ENCODE measurements at places on chromosomes 7 and 10. TPM values are rescaled to one million over a fixed set of nuclear protein-coding genes. Genes with fewer than 3 reads are reported as not detected.
A peak's percentile ranks its signal among the peaks of the same experiment; 100 is the strongest.

DNA sequence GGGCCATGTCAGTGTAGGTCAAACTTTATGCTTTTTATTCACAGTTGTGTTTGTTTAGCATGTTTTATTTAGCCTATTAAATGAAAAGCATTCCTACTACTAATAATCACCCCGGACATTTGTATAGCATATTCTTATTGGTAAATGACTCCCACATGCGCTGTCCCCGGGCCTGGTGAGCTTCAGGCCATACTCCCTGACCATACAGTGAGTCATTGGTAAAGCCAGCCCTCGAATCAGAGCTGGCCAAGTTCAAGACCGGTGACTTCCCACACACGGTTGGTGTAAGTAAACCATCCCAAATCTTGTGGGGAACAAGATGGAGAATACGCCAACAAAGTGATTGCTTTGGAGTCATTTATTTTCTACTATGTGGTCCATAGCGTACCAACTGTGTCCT, 238.7 kb upstream of the TCF7L2 start:
- H3K27me3 ChIP-seq: no peaks in the 10 kb centered on the region
- H3K27ac ChIP-seq: no peak overlapping the region
- no peak for DNase-seq
- H3K36me3 ChIP-seq: peaks cover 8% of the 10 kb centered on the region
- peaks cover 4% of the 10 kb centered on the region for H3K4me1 ChIP-seq
- H3K4me3 ChIP-seq: no peak overlapping the region

DNA sequence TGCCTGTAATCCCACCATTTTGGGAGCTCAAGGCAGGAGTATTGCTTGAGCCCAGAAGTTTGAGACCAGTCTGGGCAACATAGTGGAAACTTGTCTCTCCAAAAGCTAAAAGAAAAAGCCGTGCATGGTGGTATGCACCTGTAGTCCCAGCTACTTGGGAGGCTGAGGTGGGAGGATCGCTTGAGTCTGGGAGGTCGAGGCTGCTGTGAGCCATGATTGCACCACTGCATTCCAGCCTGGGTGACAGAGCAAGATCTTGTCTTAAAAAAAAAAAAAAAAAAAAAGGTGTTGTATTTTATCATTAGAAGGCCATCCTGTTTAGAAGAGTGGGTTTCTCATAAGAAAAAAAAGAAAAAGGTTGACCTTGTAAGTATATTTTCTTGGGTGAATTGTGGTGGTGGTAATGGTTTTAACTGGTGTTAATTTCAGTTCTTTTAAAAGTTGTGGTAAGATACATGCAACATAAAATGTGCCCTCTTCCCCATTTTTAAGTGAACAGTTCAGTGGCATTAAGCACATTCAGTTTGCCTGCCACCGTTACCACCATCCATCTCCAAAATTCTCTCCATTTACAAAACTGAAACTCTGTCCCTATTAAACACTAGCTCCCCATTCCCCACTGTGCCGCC, 34.7 kb downstream of the GRIFIN start:
- DNase-seq: no peak
- no peak overlapping the region for H3K4me3 ChIP-seq
- H3K27me3 ChIP-seq: no peaks in the 10 kb centered on the region
- H3K27ac ChIP-seq: no peak overlapping the region

Gene MRLN
- not detected for total RNA-seq

Gene GAD2
- not detected for total RNA-seq

Gene C10orf105
- total RNA-seq: 0.27 TPM

DNA sequence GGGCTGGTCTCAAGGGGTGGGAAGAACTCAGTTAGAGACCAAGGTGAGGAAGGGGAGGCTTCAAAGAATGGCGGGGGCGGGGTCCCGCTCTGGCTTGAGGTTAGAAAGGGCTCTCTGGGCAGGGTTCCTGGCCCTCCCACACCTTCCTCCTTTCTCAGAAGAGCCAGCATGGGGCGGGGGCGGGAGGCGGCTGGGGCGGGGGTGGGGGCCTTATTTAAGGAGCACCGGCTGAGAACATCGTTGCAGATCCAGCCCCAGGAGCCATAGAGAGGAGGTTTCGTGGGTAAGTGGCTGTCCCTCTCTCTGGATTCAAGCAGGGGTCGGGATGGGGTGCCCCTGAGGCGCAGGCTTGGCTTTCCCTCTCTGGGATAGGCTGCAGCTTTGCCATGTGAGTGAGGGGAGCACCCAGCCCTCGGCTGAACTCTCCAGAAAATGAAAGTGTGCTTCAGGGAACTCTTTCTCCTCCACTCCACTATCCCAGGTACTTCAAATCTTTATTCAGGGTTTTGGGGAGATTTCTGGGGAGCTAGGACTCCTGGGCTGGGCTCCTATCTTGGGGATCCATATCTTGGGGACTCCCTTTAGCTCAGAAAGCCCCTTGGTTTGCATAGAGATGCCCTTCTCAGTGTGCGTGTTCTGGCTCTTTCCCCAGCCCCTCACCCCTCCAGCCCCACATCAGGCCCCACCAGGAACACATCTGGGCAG, 3.3 kb upstream of the CUEDC2 start:
- peak overlapping the region; percentile 91 for H3K27ac ChIP-seq
- H3K36me3 ChIP-seq: peaks cover 21% of the 10 kb centered on the region
- peaks cover 44% of the 10 kb centered on the region for H3K4me1 ChIP-seq
- H3K4me3 ChIP-seq: peak overlapping the region; percentile 85
- H3K27me3 ChIP-seq: no peaks in the 10 kb centered on the region

- H3K36me3 ChIP-seq: no peaks in the 10 kb centered on the region
- DNase-seq: no peak
- no peaks in the 10 kb centered on the region for H3K4me1 ChIP-seq
Measured at GRCh38 chr10:29740981-29741545, 106.3 kb upstream of the SVIL start.

DNA sequence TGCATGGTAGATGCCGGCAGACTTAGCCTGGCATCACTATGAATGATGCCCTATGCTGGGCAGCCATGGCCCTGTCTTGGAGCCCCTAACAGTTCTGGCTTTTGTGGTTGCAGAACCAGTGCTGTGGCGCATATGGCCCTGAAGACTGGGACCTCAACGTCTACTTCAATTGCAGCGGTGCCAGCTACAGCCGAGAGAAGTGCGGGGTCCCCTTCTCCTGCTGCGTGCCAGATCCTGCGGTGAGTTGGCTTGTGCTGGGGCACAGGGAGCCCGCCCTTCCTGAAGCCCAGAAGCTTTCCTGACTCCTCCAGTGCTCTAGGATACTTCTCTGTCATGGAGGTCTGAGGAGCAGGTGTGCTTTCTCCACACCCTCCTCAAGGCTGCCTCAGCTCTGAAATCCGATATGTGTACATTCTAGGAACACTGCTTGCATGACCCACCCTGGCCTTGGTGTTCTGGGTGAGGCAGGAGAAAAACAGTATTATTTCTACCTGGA, 25.6 kb upstream of the SH2D4B start:
- H3K27ac ChIP-seq: peak overlapping the region; percentile 90
- H3K4me1 ChIP-seq: peaks cover 28% of the 10 kb centered on the region
- H3K4me3 ChIP-seq: no peak overlapping the region
- H3K27me3 ChIP-seq: no peaks in the 10 kb centered on the region
- peaks cover 41% of the 10 kb centered on the region for H3K36me3 ChIP-seq
- no peak for DNase-seq

Gene RPEL1
- not detected for total RNA-seq

- no peak overlapping the region for H3K27ac ChIP-seq
- H3K36me3 ChIP-seq: no peaks in the 10 kb centered on the region
- DNase-seq: no peak
- no peaks in the 10 kb centered on the region for H3K4me1 ChIP-seq
Measured at GRCh38 chr7:54838175-54838910, 79.3 kb upstream of the SEC61G start.

- no peak overlapping the region for H3K27ac ChIP-seq
- peaks cover 38% of the 10 kb centered on the region for H3K4me1 ChIP-seq
- DNase-seq: no peak
- H3K36me3 ChIP-seq: peaks cover 30% of the 10 kb centered on the region
- H3K4me3 ChIP-seq: no peak overlapping the region
Measured at GRCh38 chr10:15856328-15857015, 3.8 kb downstream of the MINDY3 start.

GRCh38 chr7:28290496-28290895, 109.9 kb upstream of the JAZF1 start:
- no peak overlapping the region for H3K27ac ChIP-seq
- H3K4me1 ChIP-seq: peaks cover 19% of the 10 kb centered on the region
- no peak overlapping the region for H3K4me3 ChIP-seq

- H3K36me3 ChIP-seq: no peaks in the 10 kb centered on the region
- no peak overlapping the region for H3K4me3 ChIP-seq
- no peak overlapping the region for H3K27ac ChIP-seq
- peaks cover 19% of the 10 kb centered on the region for H3K27me3 ChIP-seq
- H3K4me1 ChIP-seq: no peaks in the 10 kb centered on the region
Measured at GRCh38 chr10:47438857-47439474, 44.9 kb downstream of the ANXA8 start.

DNA sequence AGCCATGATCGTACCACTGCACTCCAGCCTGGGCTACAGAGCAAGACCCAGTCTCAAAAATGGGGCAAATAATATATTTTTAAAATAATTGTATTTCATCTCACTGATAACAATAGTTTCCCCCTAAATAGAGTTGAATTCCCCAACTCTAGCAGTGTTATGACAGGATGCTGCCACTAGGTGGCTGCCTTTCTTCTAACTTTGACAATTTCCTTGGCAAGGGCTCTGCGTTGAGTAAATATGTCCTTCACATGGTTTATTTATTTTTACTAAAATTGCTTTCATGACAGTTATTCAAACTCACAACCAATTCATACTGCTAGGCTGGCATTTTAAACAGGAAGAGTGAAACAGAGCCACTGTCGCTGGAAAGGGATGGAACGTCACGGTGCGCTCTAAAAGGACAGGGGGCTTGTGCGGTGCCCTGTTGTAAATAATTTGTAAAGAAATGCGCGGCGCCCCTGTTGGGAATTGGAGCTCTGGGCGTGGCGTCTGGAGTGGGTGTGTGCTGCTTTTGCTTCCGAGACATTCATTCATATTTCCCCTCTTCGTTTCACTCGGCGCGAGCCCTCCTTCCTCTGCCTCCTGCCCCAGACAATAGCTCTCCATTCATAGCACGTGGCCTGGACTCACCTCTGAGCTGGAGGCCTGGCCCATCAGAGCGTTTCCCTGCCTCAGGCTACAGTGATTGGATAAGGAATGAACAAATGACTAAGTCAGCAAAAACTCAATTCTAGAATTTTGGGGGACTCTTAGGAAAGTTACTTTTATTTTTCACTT, 20.5 kb upstream of the PITRM1 start:
- no peak overlapping the region for H3K4me3 ChIP-seq
- no peaks in the 10 kb centered on the region for H3K36me3 ChIP-seq
- H3K27ac ChIP-seq: no peak overlapping the region
- peaks cover 7% of the 10 kb centered on the region for H3K4me1 ChIP-seq
- DNase-seq: peak; percentile 69

Gene KNDC1
- not detected for total RNA-seq

DNA sequence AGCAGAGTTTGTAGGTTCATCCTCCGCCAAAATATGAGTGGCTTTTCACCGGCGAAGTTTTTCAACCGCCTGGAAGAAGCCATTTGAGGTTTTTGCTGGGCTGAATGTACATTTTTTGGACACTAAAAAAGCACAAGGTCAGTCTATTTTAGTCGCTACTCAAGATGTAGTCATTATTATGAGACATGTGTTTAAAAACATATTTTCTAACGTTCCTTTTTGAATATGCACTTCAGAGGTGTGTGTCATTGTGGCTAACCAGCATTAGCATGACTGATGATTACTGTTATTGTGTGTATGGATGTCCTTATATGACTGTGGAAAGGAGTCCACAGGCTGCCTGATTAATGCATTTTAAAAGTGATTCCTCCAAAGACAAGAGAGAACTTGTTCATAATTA, 605.4 kb downstream of the INHBA start:
- H3K36me3 ChIP-seq: no peaks in the 10 kb centered on the region
- no peak for DNase-seq

- no peaks in the 10 kb centered on the region for H3K36me3 ChIP-seq
- peaks cover 35% of the 10 kb centered on the region for H3K27me3 ChIP-seq
- H3K27ac ChIP-seq: no peak overlapping the region
- peak; percentile 18 for DNase-seq
- peaks cover 10% of the 10 kb centered on the region for H3K4me1 ChIP-seq
Measured at GRCh38 chr10:70255329-70256299, 22.4 kb upstream of the PPA1 start.

Gene ARHGAP21
- 19.8 TPM for total RNA-seq

GRCh38 chr10:127997271-127997670, 90.4 kb downstream of the PTPRE start:
- peaks cover 11% of the 10 kb centered on the region for H3K4me1 ChIP-seq
- H3K27ac ChIP-seq: no peak overlapping the region
- no peaks in the 10 kb centered on the region for H3K36me3 ChIP-seq
- no peak overlapping the region for H3K4me3 ChIP-seq
- peaks cover 20% of the 10 kb centered on the region for H3K27me3 ChIP-seq
- no peak for DNase-seq

- no peaks in the 10 kb centered on the region for H3K36me3 ChIP-seq
- peaks cover 2% of the 10 kb centered on the region for H3K27me3 ChIP-seq
- H3K27ac ChIP-seq: no peak overlapping the region
- H3K4me1 ChIP-seq: no peaks in the 10 kb centered on the region
- H3K4me3 ChIP-seq: no peak overlapping the region
- DNase-seq: no peak
Measured at GRCh38 chr10:71039551-71039950, 151.2 kb upstream of the PCBD1 start.

DNA sequence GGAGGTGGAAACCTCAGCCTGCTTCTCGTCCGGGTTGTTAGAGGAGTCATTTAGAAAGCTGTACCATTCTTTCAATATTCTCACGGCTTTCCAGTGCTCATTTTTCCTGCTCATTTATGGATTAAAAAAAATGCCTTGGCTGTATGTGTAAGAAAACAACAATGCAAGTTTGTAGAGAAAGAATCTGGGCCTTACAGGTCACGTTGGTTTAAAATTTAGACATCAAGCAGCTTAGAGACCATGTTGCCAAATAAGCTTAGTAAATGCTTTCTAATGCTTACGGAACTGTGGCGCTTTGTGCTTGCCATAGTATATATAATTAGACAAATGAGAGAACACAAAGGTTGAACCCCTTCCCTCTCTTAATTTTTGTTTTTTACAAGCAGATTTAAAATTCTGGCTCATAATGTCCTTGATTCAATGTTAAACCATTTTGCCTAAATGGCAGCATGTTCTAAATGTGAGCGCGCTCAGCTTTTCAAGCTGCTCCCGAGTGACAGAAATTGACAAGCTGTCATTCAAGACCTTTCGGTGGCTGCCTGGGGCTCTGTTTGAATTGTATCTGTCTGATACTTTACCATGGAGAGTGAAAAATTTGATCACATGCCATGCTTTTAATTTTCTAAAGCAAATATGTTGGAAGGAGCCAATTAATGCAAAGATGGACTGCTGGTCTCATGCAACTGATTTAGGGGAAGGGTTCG, 1.1 kb downstream of the ARMS2 start:
- no peak for DNase-seq
- H3K27ac ChIP-seq: no peak overlapping the region
- H3K27me3 ChIP-seq: peaks cover 37% of the 10 kb centered on the region

GRCh38 chr10:95201736-95202135, 7.7 kb downstream of the ACSM6 start:
- H3K4me1 ChIP-seq: no peaks in the 10 kb centered on the region
- H3K4me3 ChIP-seq: no peak overlapping the region
- no peak overlapping the region for H3K27ac ChIP-seq
- no peaks in the 10 kb centered on the region for H3K27me3 ChIP-seq
